ENCODE measurements at places on chromosomes 4 and X.

GRCh38 chr4:185730387-185730786, 81.6 kb downstream of the SORBS2 start:
- no peak for DNase-seq

GRCh38 chr4:152235718-152236117, 300.2 kb downstream of the FBXW7 start:
- no peak for DNase-seq

DNA sequence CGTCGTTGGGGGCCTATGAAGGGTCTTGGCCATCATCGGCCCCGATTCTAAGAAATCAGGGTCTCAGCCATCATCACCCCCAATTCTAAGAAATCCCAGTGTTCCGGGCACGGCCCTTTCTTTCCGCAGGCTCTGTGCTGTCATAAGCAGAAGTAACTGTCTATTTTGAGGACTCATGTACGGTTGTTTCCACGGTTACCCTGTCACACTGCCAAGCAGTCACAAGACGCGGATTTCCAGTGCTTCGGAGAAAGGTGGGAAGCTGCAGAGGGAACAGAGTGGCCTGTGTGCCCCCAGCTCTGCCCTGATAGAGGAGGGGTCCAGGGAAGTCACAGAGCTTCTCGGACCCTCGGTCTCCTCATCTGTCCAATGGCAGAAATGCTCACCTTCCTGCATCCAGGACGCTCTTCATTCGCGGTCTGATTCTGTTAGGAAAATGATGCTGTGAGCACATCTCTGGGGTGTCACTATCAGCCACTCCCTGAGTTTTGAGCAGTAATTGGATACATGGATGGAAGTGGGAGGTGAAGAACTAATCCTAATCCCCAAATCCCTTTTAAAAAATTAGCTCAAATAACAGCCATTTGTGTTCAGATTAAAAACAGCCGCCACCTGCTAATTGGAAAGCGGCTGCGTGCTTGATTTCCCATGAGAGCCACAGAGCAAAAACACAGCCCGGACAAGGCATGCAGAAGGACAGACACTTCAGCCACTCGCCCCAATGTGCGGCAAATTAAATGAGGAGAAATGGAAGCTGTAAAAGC, 73.1 kb downstream of the WFS1 start:
- no peak for DNase-seq

- DNase-seq: no peak
Observed at GRCh38 chr4:144659447-144659846, 13.5 kb downstream of the HHIP start.

- no peak for DNase-seq
Observed at GRCh38 chr4:169437299-169438047, 166.7 kb upstream of the SH3RF1 start.

DNA sequence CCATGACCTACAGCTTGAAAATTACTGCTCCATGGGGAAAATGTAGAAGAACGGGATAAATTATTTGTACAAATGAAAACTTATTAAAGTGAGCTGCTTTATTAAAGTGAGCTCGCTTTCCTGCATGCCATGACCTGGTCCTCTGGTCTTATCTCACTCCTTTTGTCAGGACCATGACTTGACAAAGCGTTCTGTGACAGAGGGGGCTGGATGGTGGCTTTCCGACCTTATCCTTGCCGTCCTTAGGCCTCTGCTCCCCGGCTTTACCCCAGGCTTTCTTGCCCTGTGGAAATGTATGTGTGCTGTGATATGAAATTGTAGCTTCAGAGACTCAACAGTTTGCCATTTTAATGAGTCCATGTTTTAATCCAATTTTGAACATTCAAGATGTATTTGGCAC, 44.0 kb upstream of the FBXW7 start:
- no peak for DNase-seq

DNA sequence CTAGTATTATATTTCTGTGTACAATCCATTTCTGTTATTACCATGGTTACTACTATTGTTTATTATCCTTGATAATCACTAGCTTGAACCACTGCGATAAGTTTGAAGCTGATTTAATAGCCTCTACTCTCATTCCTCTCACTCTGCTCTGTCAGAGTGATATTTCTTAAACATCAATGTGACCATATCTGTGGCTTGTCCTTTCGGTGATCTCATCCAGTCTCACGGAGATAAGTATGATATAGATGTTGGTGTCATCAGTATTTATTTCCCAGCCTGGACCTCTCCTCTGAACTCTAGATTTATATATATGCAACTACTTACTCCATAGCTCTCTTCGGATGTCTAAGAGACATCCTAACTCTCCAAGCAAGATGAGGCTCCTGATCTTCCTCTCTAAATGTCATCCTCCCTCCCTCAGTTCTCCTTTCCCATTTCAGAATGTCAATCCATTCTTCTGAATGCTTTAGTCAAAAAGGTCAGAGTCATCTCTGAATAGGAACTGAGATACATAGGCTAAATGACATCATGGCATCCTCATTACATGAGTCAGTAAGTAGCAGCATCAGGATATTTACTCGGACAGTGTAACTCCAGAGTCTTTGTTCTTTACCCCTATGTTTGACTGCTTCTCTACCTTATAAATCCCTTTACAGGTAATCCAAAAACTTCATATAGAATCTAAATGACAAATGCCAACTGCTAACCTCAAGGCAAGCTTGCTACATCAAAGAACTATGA, 129.5 kb downstream of the PACRGL start:
- DNase-seq: peak; percentile 16

DNA sequence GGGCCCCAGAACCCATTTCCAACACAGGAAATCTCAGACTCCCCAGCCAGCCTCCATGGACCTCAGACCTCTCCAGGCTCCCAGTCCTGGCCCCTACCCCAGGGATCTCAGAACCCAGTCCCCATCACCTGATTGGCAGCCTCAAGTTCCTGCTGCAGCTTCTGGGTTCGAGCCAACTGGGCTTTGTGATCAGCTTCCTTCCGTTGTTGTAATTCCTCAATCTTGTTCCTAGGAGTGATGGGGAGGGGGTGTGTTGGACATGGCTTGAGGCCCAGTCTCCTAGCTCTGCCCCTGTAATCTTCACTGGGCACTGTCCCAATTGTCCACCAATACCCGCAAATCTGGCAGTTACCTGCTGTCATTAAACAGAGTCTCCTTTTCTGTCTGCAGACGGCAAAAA, 12.6 kb downstream of the GRIPAP1 start:
- no peak for DNase-seq

GRCh38 chrX:111302284-111302683, 32.0 kb upstream of the CAPN6 start:
- no peak for DNase-seq

DNA sequence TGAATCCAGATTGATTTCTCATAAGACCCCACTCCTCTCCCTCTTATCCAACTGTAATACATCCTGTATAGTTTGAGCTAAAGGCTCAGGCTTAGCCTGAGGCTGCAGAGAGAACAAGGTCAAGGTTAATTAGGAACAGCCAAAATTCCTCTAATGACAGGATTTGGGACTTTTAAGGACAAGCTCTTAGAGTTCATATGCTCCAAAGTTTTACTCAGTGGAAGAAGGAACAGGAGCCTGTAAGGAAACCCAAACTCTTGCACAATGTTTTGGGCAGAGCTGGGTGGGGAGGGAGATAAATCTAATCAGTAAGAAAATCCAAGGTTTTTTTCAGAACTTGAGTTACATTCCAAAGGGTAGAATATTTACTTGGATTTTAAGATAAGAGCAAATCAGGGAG, 238.8 kb downstream of the QDPR start:
- no peak for DNase-seq

GRCh38 chr4:24855741-24856140, 57.1 kb downstream of the CCDC149 start:
- no peak for DNase-seq

DNA sequence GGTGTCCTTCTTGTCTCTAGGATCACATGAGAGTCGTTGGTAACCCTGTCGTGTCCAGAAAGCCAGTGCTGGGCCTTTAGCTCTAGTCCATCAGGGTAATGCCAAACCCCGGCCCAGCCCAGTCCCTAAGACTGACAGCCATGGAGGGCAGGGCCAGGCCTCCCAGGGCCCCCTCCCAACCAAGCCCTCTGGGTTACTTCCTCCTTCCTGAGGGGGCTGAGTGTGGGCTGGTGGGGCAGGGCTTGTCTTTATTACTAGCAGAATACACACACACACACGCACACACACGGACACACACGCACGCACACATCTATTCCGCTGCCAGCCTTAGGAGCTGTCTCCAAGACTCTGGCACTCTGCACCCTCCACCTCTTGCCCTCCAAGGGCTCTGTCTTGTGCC, 35.6 kb upstream of the CDKN2AIP start:
- DNase-seq: no peak

DNA sequence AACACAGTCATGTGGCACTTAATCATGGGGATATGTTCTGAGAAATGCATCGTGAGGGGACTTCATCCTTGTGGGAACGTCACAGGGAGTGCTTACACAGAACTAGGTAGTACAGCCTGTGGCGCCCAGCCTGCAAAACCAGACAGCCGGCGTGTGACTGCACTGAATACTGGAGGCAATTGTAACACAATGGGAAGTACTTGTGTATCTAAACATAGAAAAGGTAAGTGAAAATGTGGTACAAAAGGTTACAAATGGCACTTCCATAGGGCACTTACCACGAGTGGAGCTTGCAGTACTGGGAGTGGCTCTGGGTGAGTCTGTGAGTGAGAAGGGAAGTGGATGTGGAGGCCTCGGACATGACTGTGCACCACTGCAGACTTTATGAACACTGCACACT, 5.2 kb downstream of the TLR3 start:
- no peak for DNase-seq

GRCh38 chr4:104138116-104138515, 356.6 kb downstream of the CXXC4 start:
- no peak for DNase-seq

GRCh38 chr4:159006202-159006601, 96.7 kb upstream of the RAPGEF2 start:
- no peak for DNase-seq

- DNase-seq: no peak
Observed at GRCh38 chr4:132108784-132109183, 1040.3 kb upstream of the PCDH10 start.

- no peak for DNase-seq
Observed at GRCh38 chrX:50114113-50114512, 86.7 kb downstream of the AKAP4 start.

GRCh38 chr4:38242822-38243387, 282.7 kb downstream of the PTTG2 start:
- DNase-seq: no peak

DNA sequence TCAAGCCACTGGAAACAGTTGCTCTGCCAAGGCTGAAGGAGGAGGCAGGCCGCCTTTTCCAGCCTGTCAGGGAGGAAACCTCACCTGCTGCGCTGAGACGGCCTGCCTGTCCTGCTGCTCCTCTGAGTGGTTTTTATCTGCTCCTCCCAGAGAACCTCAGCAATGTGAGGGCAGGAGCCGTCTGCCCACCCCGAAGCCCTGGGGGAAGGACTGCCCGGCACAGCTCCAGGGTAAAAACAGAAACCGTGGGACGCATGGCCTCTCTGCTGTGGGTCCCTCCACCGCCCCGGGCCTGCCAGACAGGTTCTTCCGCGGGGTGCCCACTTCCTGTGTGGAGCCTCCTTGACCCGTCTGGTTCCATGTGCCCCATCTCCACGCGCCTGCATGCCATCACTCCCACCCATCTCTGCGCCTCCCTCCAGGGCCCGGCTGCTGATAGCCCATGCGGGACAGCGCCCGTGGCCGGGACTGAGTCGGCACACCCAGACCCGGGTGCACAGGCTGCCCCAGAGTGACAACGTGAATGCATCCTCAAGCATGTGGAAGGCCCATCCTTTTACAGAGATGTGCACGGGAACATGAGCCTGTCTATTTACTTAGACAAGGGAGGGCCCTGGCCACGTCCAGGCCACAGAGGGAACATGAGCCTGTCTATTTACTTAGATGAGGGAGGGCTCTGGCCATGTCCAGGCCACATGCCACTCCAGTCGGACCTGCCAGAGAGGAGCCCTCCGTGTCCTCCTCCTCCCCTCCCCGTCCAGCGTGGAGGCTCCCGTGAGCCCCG, 4.0 kb upstream of the SLC49A3 start:
- DNase-seq: no peak

- peak; percentile 32 for DNase-seq
Observed at GRCh38 chrX:41381685-41382084, 47.7 kb downstream of the DDX3X start.

DNA sequence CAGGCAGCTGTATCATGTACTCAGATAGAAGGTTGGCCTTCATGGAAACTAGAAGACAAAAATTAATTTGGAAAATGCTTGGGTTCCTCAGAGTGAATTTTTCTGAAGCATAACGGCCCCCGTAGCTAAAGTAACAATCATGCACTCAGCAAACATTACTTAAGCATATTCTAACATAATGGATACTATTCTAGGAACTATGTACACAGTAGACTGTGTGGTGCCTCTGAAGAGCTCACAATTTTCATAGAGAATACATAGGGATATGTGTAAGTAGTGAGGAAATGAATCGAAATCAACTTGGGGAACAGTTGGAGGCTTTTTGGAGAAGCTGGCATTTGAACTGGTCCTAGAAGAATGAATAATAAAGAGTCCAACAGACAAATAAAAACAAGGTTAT, 1045.0 kb downstream of the GLUD2 start:
- no peak for DNase-seq

GRCh38 chr4:147749811-147750321, 18.0 kb downstream of the ARHGAP10 start:
- no peak for DNase-seq

GRCh38 chr4:102335616-102336015, 9.7 kb downstream of the SLC39A8 start:
- DNase-seq: no peak

GRCh38 chrX:51332188-51332942, at the start of gene NUDT10:
Gene NUDT10 (plus strand): TSS chrX:51332822. CDS start chrX:51332966, 144 bp downstream.
- DNase-seq: no peak

DNA sequence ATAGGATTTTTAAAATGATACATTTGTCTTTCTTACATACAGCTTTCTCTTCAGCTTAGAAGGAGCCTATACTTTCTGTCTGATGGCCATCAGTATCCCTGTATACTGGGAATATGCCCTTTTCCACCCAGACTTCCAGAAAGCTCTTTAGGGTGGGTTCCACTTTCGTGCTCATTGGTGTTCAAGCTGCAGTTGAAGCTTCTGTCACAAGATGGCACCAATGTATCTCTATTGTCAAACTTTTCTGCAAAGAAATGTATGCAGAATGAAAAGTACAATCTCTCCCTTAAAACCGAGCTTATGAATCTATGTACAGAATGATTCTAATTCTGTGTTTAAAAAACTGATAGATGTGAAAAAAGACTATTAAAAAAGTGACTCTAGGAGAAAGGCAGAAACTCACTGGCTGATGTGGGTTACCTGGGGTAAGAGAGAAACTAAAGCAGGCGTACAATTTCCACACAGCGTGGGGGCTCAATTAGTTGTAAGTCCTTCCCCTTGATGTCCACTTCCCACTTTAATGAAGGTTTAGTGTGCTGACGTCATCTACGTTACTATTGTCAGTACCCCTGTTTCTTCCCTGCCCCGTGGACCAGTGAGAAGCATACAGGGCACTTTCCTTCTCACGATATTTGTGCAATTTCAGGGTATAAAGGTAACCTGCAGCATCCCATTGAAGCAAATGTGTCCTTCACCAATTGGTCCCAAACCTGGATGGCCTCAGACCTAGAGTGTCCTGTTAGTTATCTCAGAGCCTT, 57.3 kb upstream of the TCEAL2 start:
- no peak for DNase-seq
